ENCODE measurements at places on chromosomes 12 and 14.

GRCh38 chr12:116338064-116338846 lies 60.8 kb upstream of the MED13L start:
- DNase-seq, result no peak

DNA sequence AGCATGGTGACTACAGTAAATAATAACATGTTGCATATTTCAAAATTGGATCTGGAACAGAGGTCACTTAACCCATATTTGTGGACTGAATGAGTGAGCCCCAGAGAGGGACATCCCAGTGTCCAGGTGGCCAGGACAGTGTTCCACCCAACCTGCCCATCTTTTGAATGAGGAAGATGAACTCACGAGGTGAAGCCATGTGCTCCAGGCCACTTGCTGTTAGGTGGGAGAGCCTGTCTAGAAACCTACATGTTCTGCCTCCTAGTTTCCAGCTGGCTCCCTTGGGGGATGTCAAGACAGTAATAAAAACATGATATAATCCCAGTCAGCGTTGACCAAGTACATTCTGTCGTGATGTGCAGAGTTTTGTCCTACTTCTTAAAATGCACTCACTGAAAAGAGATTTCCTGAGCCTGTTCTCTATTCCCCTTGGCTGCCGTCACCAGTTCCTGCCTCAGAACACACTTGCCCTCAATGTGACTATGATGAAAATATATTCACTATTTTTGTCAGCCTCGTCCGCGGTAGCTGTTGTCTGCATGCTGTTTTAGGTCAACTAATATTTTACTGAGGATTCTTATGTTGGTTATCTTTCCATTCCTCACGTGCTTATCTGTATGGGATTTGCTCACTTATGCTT lies 25.7 kb downstream of the TSPAN9 start:
- no peak for DNase-seq

DNA sequence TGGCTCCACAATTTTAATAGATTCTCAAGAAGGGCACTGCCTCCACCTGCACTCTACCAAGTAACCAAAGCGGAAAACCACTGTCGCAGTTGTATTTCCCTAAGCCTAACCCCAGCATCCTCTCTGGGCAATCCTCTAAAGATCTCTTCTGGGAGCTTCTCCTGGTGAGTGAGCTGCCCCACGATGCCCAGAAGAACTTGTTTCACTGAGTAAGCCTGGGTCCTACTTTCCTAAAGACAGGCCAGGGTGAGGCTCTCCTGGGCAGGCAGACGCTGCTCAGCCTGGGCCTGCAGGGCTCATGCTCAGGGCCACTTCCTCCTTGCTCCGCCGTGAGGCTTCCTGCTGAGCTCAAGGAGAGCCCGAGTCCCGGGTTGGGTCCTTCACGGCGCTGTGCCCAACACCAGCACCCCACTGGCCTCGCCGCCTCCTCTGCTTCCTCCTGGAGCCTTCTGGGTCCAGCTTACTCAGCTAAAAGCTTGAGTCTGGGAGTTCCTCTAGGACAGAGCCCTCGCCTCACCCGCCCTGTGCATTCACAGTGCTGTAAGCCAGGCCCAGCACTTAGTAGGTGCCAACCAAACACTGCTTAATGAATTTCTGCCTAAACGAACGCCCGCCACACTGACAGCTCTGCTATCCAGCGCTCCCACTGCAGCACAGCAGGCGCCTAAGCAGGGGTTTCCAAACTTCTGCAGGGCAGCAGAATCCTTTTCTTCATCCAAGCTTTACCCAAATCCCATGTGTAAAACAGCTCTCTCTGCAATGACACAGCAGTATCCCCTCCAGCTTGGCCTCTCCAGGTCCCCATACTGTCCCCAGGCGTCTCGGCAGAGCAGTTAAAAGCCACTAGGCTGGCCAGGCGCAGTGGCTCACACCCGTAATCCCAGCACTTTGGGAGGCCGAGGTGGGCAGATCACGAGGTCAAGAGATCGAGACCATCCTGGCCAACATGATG lies 5.7 kb downstream of the RAB35 start:
- peak; percentile 50 for DNase-seq

- DNase-seq, result no peak
Observed at GRCh38 chr12:6959805-6960592, 8.8 kb downstream of the PTPN6 start.

GRCh38 chr12:23980826-23981225 lies 31.4 kb upstream of the SOX5 start:
- DNase-seq, result no peak

Data from CD4-positive, alpha-beta T cell treated with Interleukin-6 at 100 ng/mL for 8 hours (primary cell).